ENCODE measurements at places on chromosomes 1 and 21. TPM values are rescaled to one million over a fixed set of nuclear protein-coding genes. Genes with fewer than 3 reads are reported as not detected.

The PPM1J gene
- 0.75 TPM for total RNA-seq

DNA sequence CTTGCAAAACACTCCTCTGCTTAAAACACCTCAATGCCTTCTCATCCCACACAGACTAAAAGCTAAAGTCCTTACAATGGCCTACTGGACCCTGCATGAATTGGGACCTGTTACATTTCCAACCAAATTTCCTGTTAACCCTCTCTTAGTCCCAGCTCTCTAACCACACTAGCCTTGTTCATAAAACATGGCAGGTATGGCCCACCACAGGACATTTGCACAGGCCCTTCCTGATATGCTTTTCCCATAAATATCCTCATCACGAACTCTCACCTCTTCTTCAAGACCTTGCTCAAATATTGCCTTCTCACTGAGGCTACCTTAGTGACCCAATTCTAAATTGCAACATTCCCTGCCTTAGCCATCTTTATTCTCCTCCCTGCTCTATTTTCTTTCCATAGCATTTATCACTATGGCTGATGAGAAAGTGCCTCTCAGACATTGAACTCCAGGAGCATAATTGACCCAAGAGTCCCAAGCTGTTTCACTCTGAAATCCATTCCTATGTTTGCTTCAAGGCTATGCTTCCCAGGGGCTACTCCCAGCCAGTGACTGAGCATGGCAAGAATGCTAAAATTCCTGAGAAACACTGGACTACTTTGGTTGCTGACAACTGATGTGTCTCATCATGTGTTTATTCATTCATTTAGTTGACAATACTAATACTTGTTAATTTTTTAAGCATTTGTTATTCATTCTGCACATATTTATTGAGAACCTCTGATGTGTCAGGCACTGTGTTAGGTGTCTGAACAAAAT lies 2.7 kb upstream of the PALMD start:
- no peak for DNase-seq
- no peaks in the 10 kb centered on the region for H3K36me3 ChIP-seq
- no peak overlapping the region for H3K4me3 ChIP-seq

DNA sequence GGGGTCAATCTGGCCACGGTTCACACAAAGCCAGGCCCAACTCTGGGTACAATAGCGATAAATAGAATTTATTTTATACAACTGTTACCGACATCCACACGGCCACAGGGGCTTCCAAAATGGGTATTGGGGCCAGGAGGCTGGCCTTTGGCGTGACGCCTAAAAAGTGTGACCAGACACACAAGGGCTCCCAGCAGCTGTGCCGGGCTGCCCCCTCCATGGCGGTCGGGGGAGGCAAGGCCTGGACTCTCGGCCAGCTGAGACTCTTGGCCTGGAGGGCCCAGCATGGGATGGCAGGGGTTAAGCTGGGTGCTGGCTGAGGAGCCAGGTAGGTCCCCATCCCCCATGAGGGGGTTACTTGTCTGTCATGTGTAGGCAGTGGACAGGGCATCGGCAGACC lies 73.0 kb downstream of the RAP1GAP start:
- no peak for DNase-seq
- no peaks in the 10 kb centered on the region for H3K36me3 ChIP-seq
- no peaks in the 10 kb centered on the region for H3K4me1 ChIP-seq
- H3K27ac ChIP-seq = no peak overlapping the region
- no peak overlapping the region for H3K4me3 ChIP-seq

The PAQR6 gene
- 5.7 TPM for total RNA-seq
